Activated T-cell treated with anti-CD3 and anti-CD28 coated beads, Interleukin-2, amount 50 U/mL, for 72 hours (primary cell): ENCODE measurements at places on chromosomes 1 and 21. TPM values are rescaled to one million over a fixed set of nuclear protein-coding genes. Genes with fewer than 3 reads are reported as not detected.

Gene TNNI3K
- 0.95 TPM for total RNA-seq

DNA sequence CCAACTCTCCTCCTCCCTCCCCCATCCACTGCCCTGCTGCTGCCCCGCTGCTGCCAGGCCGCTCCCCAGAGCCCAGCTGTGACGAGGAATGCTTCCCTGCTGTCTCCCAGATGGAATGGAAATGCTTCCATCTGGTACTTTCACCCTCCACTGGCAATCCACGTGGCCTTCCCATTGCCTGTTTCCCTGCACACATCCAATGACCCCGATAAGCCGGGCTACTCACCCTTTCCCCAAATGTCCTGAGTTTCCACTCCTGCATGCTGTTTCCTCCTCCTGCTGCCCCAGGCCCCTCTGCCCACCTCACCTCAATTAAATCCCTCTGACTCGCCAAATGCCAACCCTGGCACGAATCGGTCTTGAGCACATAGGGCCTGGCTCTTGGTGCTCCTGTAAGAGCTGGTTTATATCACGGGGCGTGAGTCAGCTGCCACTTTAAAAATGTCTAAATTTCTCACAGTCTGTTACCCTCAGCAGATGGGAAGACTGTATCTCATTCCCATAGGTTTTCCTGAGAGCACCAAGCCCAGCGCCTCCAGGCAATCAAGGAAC, 36.4 kb downstream of the MRAP start:
- H3K4me1 ChIP-seq, result no peaks in the 10 kb centered on the region
- H3K27me3 ChIP-seq, result no peaks in the 10 kb centered on the region

Gene FCRL1
- total RNA-seq, result 0.25 TPM

GRCh38 chr1:216616425-216616824, 106.8 kb downstream of the ESRRG start:
- no peak for DNase-seq
- H3K27me3 ChIP-seq, result no peaks in the 10 kb centered on the region
- H3K4me1 ChIP-seq, result no peaks in the 10 kb centered on the region
- H3K36me3 ChIP-seq, result no peaks in the 10 kb centered on the region
- no peak overlapping the region for H3K27ac ChIP-seq

GRCh38 chr1:51070011-51070410, 32.0 kb upstream of the C1orf185 start:
- H3K36me3 ChIP-seq, result no peaks in the 10 kb centered on the region
- H3K27me3 ChIP-seq, result peaks cover 14% of the 10 kb centered on the region
- no peak overlapping the region for H3K27ac ChIP-seq
